ENCODE measurements at places on chromosomes 1 and 21.

DNA sequence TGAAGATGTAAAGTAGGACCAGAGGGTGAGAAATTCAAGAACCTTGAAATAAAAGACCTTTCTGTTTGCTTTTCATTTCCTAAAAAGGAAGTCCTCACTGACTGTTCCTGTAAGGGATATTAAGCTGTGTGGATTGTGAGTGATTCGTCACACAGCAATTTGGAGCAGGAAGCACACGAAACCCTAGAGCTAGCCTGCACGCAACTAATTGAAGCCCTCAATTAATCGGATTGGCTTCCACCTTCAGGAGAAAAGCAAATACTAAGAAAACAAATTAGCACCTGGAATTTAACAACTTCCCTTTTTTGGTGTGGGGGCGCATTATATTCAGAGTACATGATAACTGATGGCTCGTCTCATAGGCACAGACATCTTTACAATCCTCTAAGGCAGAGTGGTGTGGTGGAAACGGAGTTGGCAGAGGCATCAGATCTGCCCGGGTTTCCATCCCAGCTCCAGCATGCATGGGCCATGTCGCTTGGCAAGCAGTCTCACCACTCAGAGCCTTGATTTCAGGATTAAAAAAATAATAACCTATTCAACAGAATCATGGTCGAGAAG, 95.2 kb downstream of the KCNJ15 start:
- no peak for DNase-seq

DNA sequence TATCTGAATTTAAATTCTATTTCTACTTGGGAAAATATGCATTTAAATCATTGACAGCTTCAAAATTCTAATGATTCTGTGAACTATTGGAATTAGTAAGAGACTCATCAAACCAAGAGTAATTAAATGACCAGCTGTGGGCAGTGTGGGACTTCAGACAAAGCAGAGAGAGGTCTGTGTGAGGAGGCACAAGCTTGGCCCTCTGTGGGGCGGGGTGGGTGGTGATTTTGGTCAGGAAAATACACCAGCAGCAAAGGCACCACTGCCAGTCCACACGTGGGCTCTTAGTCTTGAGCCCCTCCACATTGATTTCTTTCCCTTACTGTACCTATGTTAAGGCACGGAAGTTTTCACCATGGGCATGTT, 39.2 kb upstream of the RAB4A start:
- no peak for DNase-seq

- DNase-seq: no peak
Observed at GRCh38 chr1:67496329-67496728, 66.1 kb upstream of the SERBP1 start.

DNA sequence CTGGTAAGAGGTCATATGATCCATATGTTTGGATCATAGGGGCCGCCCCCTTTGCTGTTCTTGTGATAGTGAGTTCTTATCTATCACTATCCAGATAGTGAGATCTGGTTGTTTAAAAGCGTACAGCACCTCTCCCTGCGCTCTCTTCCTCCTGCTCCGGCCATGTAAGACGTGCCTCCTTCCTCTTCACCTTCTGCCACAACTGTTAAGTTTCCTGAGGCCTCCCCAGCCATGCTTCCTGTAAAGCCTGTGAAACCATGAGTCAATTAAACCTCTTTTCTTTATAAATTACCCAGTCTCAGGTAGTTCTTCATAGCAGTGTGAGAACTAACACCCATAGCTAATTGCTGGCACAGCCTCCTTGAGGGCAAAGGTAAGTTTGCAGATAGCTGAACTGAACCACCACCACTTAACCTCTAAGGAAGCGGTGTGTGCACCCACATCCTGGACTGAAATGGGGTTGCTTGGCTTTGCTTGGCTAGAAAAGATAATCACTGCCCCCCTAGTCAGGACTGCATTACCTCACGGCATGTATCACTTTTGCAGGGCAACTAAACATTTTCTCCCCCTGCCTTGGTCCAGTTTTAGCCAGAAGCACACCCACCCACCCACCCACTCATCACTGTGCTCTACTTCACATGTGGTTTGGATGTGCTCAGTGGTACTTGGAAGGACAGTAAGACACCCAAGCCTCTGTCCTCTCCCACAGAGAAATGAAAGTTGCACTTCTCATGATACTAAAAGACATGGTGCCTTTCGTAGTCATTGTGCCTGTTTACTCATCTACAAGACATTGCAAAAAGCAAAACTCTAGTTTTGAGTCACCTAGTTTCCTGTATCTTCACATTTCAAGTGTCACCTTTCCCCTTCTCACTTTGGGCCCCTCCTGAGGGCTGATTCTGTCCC, 23.1 kb upstream of the PTAFR start:
- DNase-seq: peak; percentile 77

GRCh38 chr1:232319072-232319471, 310.9 kb downstream of the SIPA1L2 start:
- no peak for DNase-seq

GRCh38 chr1:98001764-98002163, 80.9 kb upstream of the DPYD start:
- DNase-seq: no peak

DNA sequence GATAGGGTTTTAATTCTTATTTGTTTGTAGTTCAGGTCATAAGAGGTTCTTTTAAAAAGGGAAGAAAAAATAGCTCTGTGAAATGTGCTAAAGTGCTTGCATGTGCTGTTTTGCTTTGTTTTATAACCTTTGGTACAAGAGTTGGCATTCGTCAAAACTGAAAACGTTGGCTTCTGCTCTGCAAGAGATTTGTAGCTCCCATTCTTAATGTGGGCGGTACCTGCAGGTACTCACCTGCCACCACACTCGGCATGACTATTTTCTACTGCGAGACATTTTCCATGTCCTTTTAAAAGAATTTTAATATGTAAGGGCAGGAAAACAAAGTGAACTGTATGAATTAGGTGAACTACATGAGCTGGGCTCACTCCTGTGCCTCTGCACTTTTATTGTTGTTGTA, 92.6 kb downstream of the ADARB1 start:
- no peak for DNase-seq

DNA sequence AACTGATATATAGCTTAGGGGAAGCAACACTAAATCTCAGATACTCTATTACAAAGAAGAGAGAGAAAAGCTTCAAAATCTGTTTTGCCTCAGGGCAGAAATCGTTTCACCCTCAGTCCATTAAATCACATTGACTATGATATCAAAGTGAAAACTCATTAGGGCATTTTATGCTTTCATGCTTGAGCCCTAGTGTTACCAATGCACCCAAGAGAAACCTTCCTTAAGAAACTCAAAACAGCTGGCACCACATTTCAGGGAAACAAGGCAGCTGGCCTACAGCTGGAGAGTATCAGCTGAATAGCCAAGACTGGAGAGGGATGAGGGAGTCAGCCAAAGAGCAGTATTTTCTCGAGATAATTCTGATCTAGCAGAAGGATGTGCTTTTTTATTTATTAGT, 14.9 kb downstream of the COLGALT2 start:
- DNase-seq: no peak

- DNase-seq: no peak
Observed at GRCh38 chr1:114338191-114338890, 172.7 kb downstream of the TRIM33 start.

GRCh38 chr1:84971957-84972356, 25.0 kb downstream of the MCOLN2 start:
- no peak for DNase-seq

GRCh38 chr1:45455162-45455561, 35.8 kb downstream of the TESK2 start:
- no peak for DNase-seq

GRCh38 chr1:151047591-151047924, at the start of gene C1orf56:
Gene C1orf56, plus strand, starts transcription at chr1:151047751. Its CDS starts 97 bp downstream, at chr1:151047848.
- peak; percentile 77 for DNase-seq

DNA sequence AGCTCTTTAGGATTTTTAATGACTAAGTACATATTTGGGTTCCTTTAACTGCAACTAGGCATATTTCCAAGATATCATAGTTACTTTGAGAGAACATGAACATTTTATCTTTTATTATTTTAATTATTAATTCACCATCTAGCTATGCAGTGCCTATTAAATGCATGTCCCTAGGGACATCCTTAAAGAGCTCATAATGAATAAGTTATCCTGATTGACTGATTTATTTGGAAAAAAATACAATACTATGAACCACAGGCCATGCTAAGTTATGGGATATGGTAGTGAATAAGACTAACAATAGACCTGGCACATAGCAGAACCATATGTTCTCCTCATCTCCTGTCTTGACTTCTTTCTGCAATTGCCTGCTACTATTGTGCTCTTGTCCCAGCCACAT, 16.4 kb upstream of the C1orf105 start:
- DNase-seq: no peak

- DNase-seq: no peak
Observed at GRCh38 chr21:16337266-16337665, 607.5 kb downstream of the USP25 start.

DNA sequence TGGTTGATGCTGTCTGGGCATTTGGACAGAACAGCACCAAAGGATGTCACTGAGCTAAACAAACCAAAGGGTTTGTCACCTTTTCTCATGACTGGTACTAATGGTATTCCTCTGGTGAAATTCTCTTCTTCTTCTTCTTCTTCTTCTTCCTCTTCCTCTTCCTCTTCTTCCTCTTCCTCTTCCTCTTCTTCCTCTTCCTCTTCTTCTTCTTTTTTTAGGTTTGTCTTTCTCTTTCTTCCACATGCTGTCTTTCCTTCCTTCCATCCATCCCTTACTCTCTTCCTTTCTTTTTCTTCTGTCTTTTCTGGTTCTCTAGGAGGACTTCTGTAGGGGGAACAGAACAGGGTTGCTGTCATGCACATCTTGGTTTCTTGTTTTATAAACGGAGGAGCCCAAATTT, 9.3 kb upstream of the IGFN1 start:
- DNase-seq: no peak

DNA sequence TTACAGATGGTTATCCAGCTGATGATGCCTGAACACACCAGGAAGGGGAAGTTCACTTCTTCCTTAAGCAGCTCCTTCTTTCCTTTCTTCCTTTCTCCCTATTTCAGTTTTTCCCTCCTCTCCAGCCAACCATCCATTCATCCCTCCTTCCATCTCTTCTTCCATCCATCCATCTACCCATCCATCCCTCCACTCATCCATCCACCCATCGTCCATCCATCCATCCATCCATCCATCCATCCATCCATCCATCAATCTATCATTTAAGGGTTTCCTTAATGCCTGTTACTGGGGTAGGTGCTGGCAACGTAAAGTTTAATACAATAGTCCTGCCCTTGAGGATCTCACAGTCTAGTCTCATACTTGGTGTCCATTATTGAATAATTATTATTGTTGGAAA, 36.8 kb downstream of the C1orf21 start:
- no peak for DNase-seq
